ENCODE measurements at places on chromosomes 11 and 22. TPM values are rescaled to one million over a fixed set of nuclear protein-coding genes. Genes with fewer than 3 reads are reported as not detected.
A peak's percentile ranks its signal among the peaks of the same experiment; 100 is the strongest.

GRCh38 chr11:61919705-61920631 lies 2.6 kb upstream of the RAB3IL1 start:
- DNase-seq, result peak; percentile 69

Gene RASL10A
- 2.7 TPM for total RNA-seq

Gene UPK2
- not detected for total RNA-seq

DNA sequence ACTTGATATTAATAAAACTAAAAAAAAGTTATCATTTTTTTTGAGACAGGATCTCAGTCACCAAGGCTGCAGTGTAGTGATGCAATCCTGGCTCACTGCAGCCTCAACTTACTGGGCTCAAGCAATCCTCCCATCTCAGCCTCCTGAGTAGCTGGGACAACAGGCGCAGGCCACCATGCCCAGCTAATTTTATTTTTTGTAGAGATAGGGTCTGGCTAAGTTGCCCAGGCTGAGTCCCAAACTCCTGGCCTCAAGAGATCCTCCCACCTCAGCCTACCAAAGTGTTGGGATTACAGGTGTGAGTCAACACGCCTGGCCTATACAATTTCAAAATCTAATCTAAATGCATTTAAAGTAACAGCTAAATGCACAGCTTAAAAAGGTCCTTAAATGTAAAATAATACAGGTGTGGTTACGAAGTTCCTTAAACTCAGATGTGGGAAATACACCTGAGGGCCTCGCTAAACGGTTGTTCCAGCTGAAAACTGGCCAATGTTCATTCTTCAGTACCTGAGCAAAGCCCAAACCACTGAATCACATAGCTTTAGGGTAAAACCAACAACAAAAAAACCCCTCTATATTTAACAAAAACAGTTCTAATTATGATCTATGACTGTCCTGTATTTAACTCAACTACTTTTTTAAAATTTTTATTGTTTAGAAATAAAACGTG lies 11.8 kb downstream of the NAP1L4 start:
- DNase-seq, result no peak

DNA sequence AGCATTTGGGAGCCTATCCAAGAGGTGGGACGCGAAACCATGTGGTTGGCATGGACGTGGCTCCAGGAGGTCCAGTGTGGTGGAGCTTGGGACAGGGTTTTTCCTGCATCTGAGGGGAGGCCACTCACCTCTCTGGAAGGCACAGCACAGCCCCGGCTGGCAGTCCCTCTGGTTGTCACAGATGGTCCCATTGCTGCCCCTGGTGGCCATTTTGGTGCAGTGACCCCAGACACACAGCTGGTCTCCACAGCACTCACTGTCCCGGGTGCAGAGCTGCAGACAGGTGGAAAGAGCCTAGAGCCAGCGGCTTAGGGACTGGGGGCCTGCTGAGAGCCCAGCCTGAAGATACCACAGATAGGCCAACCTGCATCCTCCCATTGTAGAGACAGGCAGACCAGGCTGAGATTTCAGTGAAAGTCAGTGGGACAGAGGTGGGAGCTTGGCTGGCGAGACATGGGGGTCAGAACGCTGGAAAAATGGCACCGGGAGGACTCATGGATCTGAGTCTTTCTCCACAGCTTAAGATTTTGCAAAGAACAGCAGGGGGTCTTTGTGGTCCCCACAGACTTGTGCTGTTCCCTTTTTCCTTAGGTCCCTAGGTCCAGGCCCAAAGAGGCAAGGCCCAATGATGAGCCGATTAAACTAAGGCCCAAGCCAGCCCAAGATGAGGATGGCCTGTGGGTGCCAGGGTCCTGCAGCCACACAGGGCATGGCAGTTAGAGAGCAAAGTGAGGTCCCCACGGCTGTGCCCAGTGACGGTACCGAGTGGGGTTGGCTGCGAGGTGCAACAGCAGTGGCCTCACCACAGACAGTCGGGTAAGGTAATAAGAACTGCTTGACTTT lies 41.4 kb downstream of the DKK3 start:
- peak; percentile 86 for DNase-seq

GRCh38 chr11:1260023-1260501 lies 37.2 kb downstream of the MUC5B start:
- no peak for DNase-seq

DNA sequence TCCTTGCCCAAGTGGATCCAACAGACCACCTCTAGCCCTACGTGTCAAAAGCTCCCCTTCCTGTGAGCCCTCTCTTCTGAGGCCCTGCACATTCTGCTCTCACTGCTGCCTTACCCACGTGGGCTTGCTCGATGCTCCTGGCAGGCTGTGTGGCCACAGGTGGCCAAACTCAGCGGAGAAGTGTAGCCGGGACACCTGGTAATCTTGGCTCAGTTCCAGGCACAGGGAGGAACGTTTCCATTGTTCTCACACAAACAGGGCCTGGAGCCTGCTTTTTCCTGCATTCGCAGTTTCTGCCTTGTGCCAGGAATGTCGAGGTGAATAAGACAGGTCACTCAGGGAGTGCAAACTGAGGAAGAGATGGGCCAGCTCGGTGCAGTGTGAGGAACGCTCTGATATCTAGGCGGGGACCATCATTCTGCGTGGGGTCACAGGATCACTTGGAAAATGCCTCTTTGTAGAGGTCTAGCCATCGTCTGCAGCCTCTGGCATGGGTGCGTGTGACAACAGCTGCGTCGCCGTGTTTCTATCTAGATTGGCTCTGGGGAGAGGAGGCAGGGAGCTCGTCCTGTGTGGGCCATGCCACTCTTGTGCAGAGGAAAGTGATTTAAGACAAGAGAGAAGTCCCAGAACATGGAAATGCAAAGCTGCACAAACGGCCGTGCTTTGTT lies 127.6 kb upstream of the PARVA start:
- no peak for DNase-seq

DNA sequence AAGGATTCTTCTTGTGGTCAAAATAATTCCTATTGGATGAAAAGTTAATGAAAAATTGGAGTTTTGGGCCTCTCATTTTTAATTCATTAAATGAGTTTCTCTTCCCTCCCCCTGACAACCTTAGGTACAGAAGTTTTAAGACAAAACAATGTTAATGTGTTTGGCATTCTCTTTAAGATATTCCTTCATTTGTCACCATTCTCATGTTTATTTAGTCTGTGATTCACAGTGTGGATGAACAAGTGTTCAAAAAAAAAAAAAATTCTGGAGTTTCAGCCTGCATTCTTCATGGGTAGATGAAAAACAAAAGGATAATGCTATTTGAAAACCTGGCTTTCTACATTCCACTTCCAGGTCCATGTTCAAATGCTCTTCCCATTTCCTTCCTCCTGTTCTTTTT lies 172.6 kb upstream of the LUZP2 start:
- DNase-seq, result no peak

Gene FOLR3
- 22.0 TPM for total RNA-seq

- DNase-seq, result no peak
Measured at GRCh38 chr22:37983860-37984791, at the start of gene SOX10. Gene SOX10, minus strand, starts transcription at chr22:37984555. Its CDS starts 771 bp downstream, at chr22:37983784.

- peak; percentile 3 for DNase-seq
Measured at GRCh38 chr22:31957970-31958594, 13.7 kb downstream of the YWHAH start.

GRCh38 chr11:122101625-122102291 lies 14.3 kb downstream of the BLID start:
- no peak for DNase-seq

GRCh38 chr11:66970371-66970806 lies 4.7 kb upstream of the C11orf86 start:
- DNase-seq, result no peak

Gene AGBL2
- total RNA-seq, result 5.1 TPM

DNA sequence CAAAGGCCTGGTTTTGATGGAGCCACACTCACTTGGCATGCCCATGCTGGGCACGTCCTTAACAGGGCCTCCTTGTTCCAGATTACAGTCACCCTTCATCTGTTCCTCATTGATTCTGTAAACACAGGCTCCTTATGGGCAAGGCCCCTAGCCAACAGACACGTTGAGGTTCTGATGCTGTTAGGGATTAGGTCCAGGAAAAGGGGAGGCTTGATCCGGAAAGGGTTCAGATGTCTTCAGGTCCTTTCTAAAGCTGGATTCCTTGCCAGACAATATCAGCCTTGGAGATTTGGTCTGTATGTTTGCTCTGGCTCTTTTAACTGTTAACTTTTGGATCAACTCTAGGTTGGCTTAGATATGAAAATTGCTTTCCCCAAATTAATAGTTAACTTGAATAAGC lies 46.9 kb upstream of the PRSS23 start:
- no peak for DNase-seq

DNA sequence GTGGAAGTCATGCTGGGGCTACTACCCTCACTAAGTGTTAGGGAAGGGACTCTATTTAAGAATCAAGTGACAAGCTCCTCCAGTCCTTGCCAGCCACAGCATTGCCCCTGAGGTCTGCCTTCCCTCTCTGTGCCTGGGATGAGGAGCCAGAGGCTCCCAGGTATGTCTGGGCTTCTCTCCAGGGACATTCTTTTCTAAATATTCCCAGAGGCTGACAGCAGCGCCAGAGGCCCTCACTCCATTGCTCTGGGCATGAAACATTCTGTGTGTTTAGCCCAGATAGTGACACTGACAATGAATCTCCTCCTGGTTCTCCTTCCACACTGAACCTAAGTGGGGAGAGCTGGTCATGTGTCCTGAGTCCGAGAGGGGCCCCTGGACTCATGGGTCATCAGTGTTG lies 2.2 kb downstream of the OR51E1 start:
- DNase-seq, result no peak

DNA sequence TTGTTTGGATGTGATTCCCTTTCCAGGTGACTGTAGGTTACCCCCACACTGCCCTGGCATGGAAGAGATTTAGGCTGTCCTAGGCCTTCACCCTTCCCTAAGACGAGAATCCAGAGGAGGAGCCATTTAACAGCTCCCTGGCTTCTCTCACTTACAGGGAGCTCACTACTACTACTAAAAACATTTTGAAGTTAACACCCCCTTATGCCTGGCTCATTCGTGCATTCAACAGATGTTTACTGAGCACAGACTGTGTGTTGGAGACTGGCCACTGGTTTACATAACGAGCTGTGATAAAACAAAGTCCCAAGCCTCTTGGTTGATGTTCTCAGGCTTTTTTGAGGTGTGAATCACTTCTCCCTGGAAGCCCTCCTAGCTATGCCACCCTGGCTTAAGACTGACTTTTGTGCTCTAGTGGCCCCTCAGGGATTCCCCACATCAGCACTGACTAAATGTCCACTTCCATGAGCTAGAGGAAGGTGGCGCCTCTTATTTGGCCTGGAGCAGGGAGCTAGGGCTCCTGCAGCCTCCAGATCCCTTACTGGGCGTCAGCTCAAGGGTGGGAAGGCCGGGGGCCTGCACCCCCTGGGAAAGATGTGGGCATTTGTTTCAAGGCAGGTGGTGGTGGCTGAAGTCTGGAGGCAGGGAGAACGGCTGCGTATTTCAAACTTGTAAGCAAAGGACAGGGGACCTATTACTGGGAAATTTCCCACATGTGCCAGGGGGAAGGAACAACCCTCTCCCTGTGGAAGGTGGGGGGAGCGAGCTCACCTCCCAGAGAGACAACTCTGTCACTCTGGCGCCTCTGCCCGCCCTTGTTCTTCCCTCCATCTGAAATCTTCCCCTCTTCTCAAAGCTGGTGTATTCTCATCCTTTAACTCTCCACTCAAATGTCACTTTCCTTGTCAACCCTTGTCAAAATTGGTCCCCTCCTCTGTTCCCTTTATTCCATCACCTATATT lies 19.4 kb upstream of the MALAT1 start:
- no peak for DNase-seq

DNA sequence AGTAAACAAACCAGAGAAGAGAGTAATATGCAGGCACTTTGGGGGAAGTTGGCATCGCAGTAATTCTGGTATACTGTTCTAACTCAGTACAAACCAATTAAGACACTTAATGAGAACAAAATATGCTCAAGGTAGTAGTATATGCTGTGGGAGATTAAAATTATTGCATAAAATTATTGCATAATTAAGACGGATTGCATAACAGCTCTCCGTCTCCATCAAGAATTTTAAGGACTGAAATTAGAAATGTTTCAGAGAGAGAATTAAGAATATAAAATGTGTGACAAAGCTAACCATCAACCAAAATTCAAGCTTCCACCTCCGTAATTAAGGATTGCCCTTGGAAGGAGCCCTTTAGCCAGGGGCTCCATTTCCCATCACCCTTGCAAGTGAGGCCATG lies 428.5 kb downstream of the ETS1 start:
- DNase-seq, result no peak

Gene RIMBP3C
- total RNA-seq, result 0.66 TPM

DNA sequence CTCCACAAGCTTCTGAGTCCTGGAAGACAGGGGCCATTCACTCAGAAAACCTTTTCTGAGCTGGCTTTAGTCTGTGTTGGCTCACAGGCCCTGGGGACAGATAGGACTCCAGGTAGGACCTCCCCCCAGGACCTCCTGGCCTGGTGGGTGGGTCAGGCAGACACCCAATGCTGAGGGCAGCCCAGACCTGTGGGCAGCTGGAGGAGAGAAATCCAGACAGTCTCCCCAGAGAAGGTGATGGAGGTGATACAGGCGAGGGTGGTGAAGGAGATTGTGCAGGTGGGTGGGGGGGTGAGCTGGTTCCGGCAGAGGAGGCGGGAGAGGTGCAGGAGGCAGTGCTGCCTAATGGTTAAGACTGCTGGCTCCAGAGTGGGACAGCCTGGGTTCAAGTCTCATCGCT lies 15.6 kb downstream of the LRRC32 start:
- no peak for DNase-seq

DNA sequence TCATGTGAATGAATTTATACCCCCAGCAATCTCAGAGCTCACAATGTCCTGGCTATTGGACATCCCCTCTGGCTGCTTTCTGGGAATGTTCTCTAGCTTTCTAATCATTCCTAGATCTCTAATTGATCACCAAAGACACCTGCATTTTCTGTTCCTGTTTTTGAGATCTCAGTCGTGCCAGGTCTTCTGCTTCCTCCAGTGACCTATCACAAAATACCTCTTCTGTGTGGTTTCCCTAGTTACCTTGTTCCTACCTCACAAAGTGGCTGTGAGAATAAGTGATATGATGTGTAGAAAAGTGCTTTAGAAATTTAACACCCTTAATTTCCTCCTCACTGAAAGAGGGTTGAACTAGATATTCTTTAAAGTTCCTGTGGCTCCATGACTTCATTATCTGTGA lies 92.2 kb downstream of the LUZP2 start:
- DNase-seq, result no peak

DNA sequence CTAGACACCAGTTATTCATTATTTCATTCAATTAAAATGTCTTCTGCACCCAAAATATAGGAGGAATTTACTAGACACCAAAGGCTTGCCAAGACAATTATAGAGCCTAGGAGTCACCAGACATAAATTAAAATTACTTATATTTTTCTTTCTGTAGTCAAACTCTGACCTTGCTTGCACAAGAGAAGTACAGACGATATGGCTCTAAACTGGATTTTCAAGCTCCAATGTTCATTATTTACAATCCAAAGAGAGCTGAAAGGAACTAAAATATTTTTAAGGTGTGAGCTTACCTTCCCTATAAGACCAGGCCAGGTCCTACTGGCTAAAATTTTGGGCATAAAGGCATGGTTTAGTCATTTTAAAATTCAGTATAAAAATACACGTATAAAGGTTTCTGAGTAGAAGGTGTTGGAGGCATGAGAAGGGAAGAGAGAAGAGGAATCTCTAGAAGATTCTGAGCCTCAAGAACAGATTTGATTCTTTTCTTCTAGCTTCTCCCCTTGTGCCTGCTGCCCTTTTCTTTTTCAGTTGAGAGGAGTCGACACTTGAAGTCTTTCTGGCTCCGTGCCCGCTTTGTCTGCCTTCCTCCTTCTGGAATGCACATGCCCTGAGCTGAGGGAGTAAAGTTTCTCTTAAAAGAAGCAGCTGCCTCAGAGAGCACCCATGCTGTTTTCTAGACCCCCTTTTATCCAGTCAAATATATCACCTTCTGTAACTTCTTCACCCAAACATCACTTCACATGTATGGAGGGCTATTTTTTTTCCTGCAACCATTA lies 13.5 kb downstream of the C11orf97 start:
- DNase-seq, result peak; percentile 76

Gene CFAP68
- 10.3 TPM for total RNA-seq

Gene EXPH5
- total RNA-seq, result 1.3 TPM

Data from spleen (tissue), 13 donors.